ENCODE measurements at places on chromosomes 7 and 10.

DNA sequence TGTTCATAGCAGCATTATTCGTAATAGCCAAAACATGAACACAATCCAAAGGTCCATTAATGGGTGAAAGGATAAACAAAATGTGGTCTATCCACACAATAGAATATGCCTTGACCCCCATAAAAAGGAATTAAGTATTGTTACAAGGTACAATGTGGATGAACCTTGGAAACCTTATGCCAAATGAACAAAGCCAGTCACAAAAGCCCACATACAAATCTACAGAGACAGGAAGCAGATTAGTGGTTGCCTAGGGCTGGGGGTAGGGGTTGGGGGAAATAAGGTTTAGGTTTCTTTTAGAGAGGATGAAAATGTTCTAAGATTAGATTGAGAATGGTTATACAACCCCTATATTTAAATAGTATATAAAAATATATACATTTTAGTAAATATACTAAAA is 34.8 kb downstream of the PIP4K2A start:
- no peak for DNase-seq

- DNase-seq, result no peak
These were observed 33.3 kb upstream of the AP5Z1 start for GRCh38 chr7:4742051-4742573.

DNA sequence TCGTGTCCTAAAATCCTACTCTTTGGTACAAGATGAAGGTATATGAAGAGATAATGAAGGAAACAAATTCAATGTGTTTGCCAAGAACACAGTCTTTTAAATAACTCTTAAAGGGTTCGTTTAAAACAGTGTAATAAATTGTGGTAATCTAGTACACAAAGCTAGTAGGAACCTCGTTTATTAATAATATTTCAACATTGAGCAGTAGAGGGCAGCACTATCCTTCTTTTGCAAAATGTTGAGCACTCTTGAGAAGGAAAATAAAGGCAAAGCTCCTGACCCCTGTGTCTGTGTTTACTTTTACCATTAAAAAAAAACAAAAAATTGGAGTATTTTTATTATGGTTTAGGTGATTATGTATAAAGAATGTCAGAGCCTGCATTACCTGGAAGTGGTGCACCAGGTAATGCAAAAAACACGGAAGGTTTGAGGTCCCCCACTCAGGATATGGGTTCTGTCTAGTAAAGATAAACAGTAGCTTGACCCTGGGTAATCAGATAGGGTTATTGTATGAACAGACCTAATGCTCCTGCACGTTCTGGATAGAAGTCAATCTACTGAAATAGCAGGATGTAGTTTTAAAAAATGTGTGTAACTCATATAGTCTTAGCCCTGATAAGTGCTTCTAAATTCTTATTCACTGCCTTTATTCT is 5.7 kb upstream of the GOT1 start:
- DNase-seq, result no peak

GRCh38 chr10:33129141-33129995 is 171.3 kb upstream of the ITGB1 start:
- DNase-seq, result no peak
